Fibroblast of skin of right quadriceps (primary cell): ENCODE measurements at places on chromosomes 5 and 9.
A peak's percentile ranks its signal among the peaks of the same experiment; 100 is the strongest.

DNA sequence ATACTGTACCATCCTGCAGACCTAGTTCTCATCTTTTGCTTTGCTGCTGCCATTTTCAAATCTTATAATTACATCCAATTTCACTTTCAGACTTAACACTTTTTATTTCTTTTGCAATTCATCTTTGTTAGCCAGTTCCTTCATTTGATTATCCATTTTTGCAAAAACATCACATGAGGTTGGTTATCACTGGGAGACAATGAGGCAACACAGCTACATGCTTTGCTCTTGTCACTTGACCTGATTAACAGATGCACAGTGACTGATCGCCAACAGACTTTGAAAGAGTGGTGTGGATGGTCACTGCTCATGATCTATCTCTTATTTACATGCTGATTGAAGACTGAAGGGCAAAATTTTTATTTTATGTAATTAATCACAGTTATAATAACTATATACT lies 17.0 kb upstream of the RNF20 start:
- no peak for DNase-seq

GRCh38 chr5:136020001-136020382 lies 8.8 kb upstream of the TGFBI start:
- DNase-seq, result no peak

DNA sequence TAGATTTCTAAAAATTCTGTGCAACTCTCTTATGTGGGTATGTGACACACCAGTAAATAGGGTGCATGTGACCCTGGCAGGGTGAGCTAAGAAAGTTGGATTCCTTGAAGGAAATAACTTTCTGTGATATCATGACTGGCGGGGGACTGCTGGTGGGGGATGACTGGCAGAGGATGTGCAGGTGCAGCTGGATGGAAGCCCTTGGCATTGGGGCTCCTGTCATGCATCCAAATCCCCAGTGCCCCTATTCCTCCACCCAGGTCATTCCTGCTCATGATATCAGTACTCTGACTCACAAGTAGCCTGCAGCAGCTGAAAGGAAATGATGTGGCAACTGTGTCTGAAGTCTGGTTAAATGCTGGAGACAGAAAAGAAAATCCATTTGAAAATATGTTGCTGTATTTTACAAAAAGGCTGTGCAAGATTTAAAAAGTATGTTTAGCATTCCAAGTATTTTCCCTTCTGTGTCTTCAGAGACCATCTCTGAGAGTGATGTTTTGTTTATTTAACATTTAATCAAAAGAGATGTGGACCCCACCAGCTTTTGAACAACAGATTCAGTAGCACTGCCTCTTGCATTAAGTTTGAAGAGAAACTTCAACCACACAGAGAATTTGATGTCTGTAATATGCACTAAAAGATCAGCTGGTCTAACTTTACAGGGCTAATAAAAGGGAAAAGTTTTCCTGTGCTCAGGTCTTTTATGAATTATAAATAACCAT lies 17.9 kb upstream of the ZSWIM6 start:
- peak; percentile 87 for DNase-seq

GRCh38 chr5:178293400-178293799 lies 60.8 kb upstream of the PHYKPL start:
- DNase-seq, result no peak

DNA sequence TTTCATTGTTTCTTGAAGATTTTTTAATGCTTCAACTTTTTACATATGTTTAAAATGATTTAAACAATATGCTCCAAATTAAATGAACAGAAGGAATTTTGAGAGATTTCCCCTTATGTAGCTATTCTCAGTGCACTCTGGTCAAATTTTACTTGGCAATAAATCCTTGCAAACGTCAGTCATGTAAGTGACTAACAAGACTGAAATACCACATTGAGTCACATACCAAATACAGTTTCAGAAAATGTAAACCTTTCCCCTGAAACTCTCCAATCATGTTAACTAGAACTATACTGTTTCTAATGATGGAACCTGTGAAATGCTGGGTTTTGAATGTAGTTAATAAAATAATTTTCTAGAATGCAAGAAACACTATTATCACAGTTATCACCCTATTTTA lies 29.6 kb downstream of the SAR1B start:
- peak; percentile 47 for DNase-seq

DNA sequence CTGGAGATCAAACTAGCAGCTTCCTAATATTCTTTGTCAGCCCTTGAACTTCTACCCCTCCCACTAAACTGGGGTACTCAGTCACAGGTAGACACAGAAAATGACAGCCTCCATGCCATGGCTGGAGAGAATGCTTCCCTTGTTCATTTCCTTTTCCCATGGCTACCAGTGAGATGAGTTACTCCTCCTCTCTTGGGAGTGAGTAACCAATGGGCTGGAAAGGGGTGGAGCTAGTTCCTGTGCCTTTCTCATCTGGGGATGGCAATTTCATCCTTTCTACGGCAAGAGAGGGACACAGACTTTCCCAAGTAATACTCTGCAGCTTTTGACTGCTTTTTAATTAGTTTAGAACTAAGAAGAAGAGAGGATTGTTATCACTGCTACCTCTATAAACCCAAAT lies 1045.6 kb upstream of the WWC1 start:
- DNase-seq, result peak; percentile 25
